Cardiac septum (tissue), 1 donor: ENCODE measurements at places on chromosomes 1 and 21. TPM values are rescaled to one million over a fixed set of nuclear protein-coding genes. Genes with fewer than 3 reads are reported as not detected.

RTCA gene
- total RNA-seq, result 34.4 TPM

SZT2 gene
- 35.7 TPM for total RNA-seq

GRCh38 chr1:231750818-231751362 is 124.3 kb downstream of the DISC1 start:
- no peak for DNase-seq

DNA sequence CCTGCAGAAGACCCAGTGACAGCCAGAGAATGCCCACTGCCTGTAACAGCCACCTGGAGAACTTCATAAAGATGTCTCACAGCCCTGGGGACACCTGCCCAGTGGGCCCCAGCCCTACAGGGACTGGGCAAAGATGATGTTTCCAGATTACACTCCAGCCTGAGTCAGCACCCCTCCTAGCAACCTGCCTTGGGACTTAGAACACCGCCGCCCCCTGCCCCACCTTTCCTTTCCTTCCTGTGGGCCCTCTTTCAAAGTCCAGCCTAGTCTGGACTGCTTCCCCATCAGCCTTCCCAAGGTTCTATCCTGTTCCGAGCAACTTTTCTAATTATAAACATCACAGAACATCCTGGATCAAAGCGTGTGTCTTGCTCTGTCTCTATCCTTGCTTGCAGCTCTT is 14.7 kb upstream of the PINK1 start:
- DNase-seq, result no peak
